ENCODE measurements at places on chromosomes 7 and 10.
A peak's percentile ranks its signal among the peaks of the same experiment; 100 is the strongest.

DNA sequence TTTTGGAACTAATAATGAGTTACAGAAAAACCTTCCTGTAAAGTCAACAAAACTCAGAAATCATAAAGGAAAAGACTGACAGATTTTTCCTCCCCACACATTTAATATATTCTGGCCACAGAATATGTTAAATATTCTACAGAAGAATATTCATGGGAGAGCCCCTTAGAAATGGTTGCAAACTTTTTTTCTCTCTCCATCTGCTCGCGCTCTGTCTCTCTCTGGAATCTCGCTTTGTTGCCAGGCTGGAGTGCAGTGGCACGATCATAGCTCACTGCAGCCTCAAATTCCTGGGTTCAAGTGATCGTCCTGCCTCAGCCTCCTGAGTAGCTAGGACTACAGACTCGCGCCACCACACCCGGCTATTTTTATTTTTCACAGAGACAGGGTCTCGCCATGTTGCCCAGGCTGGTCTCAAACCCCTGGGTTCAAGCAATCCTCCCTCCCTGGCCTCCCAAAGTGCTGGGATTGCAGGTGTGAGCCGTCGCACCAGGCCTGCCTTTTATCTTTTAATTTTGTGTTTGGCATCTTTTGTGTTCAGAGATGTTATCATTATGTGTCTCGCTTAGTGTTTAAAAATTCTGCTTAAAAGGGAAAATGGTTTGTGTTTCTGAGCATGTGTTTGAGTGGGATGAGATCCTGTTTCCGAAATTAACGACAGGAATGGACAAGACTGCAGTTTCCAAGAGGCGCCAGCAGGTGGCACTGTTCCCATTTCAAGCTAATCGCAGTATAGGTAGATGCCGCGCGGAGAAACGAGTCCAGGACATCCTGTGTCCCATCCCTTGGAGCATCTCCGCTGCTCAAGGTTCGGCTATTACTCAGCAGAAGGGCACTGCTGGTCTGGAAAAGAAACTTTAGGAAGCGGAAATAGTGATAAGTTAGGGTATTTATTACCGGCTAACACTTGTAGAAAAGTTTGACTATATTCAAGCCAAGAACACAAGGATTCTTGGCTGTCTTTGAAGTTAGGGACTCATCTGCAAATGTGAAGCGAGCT lies 23.1 kb upstream of the ST7 start:
- DNase-seq, result peak; percentile 75

- no peak for DNase-seq
These were observed 164.9 kb downstream of the ELMO1 start for GRCh38 chr7:37283716-37284115.

DNA sequence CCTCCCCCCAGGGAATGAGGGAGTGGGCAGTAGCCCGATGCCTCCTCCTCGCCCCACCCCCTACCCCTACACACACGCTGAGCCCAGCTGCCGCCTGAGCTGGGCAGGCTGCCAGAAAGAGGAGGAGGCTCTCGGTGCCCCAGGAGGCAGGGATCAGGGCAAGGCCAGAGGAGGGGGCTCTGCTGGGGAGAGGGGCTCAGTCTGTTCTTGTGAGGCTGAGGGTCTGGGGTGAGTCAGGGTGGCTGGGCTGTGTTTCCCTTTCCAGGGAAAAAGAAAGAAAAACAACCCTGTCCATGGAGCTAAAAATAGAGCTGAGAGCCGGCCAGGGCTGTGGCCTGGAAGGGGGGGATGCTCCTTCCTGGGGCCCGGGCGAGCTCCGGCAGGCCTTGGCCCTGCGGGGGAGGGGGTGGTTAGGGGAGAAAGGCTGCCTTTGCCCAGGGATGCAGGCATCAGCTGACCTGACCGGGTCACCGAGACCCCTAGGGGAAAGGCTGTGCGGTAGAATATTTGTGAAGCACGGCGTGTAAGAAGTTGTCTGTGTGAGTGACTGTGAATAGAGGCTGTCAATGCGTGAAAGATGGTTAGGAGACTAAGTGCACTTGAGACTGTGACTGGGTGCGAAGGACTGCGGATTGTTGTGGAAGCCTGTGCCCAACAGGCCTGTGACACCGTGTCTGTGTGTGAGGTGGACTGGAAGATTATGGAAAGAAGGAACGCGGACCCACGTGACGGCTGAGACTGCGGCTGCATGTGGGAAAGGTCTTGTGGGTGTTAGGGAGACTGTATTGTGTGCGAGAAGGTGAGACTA lies 1.2 kb upstream of the LZTS2 start:
- peak; percentile 72 for DNase-seq

GRCh38 chr7:46954181-46954580 lies 627.7 kb downstream of the TNS3 start:
- DNase-seq, result no peak

- no peak for DNase-seq
These were observed 160.3 kb downstream of the CELF2 start for GRCh38 chr10:11177926-11178471.

GRCh38 chr10:114246679-114247305 lies 7.7 kb downstream of the VWA2 start:
- DNase-seq, result no peak

DNA sequence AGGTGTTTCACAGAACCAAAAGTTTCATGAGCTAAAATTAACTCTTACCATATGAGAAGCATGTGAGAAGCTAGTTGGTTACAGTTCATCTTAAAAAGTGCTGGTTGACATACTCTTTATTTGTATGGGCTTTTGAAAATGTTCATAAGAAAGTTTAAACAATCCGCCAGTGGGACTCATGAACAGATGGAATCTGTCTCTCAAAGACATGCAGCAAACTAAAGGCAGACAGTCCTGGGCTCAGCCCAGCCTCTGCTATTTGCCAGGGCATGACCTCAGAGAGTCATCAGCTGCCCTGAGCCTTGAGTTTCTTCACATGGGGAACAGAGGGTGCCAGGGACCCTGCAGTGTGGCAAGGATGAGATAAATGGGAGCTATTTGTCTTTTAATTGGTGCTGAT lies 3.2 kb downstream of the PYROXD2 start:
- no peak for DNase-seq

GRCh38 chr10:45179691-45180090 lies 135.7 kb downstream of the OR13A1 start:
- DNase-seq, result no peak

DNA sequence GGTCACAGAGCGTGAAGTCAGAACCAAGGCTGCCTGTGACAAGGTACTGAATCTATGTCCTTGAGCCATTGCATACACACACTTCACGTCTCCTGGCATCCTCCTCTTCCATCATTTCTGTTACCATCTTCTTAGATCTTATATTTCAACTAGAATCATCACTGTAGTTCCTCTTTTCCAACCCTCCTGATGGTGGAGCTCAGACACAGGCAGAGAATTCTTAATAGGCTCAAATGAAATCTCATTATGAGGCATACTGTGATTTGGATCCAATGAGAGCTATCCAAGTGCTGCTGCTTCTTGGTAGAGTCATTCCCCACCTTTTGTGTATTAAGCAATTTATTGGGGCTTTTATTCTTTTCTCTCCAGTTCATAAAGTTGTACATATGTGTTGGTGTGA lies 113.2 kb downstream of the CALCR start:
- DNase-seq, result peak; percentile 47

- no peak for DNase-seq
These were observed 148.8 kb downstream of the CHCHD3 start for GRCh38 chr7:132933072-132933458.

- no peak for DNase-seq
These were observed 89.7 kb downstream of the POLR1F start for GRCh38 chr7:19619122-19619521.

- DNase-seq, result no peak
These were observed 70.5 kb downstream of the ZNF22 start for GRCh38 chr10:45071043-45071813.

GRCh38 chr10:78361031-78361430 lies 327.4 kb downstream of the RPS24 start:
- no peak for DNase-seq

DNA sequence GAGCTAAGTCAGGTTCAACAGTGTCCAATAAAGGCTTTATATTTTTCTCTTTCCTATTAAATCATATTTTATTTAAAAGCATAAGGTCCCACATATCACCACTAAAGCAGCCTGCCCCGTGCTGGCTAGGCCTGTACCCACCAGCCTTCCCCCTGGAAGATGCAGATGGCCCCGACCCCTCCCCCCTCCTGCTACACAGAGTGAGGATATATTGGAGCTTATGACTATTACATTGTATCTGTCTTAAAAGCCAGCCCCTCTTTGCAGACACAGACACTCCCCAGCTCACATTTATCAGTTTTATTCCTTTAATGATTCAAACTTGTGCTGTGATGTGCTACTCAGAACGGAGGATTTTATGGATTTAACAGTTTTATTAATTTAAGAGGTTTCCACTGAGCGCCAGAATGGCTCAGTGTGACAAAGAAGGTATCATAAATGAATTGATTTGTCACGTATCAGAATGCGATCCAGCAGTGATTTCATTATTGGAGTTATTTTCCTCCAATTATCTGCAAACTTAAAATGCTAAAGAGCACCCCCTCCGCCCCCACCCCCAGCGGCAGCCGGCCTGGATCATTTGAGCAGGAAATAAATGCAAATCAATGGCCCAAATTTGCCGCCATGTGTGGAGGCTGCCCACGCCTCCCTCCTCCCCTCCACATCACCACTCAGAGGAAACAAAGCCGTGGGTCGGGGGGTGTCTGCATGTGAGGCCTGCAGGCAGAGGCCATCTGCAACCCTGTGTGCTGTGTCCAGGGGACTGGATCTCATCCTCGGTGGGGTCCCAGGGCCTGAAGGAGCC lies 72.6 kb upstream of the ZMIZ1 start:
- no peak for DNase-seq

GRCh38 chr10:20771051-20771450 lies 126.1 kb downstream of the NEBL start:
- DNase-seq, result no peak

DNA sequence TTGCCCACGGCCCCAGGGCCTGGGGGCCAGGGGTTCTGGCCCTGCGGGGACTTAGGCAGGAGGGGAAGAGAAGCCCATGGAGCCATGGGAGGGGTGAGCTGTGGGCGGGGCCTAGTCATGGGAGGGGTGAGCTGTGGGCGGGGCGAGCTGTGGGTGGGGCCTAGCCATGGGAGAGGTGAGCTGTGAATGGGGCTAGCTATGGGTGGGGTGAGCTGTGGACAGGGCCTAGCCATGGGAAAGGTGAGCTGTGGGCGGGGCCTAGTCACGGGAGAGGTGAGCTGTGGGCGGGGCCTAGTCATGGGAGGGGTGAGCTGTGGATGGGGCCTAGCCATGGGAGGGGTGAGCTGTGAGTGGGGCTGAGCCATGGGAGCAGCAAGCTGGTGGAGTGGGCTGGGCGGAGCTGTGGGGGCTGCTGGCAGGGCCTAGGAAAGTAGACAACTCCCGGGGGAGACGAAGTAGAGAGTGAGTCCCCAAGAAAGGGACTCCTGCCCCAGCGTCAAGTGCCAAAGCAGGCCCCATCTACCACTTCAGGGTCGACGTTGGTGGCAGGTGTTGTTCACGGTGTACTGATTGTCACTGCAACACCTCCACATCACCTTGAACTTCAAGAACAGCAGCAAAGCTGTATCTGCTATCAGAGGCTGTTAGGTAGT lies 19.2 kb upstream of the TTYH3 start:
- no peak for DNase-seq

- no peak for DNase-seq
These were observed 18.3 kb upstream of the BTBD16 start for GRCh38 chr10:122252805-122253204.

DNA sequence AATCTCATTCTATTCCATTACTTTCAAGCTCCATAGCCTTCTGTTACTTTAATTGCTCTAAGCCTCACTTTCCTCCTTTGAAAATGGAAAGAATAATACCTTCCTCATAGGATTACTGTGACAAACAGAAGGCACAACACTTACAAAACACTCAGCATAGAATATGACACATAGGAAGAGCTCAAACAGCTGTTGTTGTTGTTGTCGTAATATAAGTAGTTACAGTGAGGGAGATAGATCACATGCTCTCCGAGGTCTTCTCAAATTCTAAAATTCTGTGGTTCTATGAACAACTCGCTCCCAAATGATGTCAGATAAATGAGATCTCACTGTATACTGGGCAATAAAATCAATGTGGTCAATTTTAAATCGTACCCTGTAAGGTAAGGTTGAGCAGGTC lies 1049.3 kb upstream of the C7orf33 start:
- DNase-seq, result no peak

DNA sequence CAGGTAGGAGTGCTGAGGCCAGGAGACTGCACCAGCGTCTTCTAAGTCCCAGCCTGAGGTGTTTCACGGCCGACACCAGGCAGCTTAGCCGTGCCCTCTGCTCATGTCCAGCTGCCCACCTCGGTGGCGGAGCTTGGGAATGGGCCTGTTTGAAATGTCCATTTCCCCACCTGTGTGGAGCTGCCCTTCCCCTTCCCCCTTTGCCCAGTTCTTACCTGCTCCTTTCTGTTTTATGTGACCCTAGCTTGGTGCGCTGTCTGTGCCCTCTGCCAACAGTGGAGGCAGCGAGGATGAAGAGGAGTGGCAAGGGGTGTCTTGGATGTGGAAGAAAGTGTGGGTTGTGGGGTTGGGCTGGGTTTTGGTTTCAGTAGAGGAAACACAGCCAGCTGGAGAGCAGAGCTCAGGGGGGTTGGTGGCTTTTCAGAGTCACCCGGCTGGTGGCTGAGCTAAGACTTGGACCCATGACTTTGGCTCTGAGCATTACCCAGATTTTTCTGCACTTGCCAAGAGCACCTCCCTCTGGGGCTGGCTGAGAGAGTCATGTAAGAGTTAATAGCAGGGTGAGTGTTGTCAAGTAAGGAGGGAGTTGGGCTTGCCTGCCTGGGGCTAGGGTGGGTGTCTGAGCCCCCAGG lies 37.4 kb downstream of the GBX1 start:
- no peak for DNase-seq

GRCh38 chr10:48206482-48207250 lies 67.8 kb downstream of the FRMPD2 start:
- no peak for DNase-seq

DNA sequence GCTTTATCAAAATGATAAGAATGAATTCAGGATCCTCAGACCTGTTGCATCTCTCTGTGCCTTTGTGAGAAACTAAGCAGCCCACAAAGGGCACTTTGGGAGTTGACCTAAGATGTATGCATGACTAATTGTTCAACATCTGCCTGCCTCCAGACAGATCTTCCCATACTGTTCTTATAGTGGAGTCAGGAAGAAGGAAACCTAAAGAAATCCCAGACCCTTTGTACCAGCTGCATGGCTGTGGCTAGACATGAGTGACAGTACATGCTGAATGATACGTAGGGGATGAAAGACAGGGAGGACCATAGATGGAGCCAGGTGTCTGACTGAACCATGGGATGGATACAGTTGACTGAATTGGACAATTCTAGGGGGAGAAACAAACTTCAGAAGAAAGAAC lies 148.7 kb upstream of the PCGF5 start:
- DNase-seq, result no peak

DNA sequence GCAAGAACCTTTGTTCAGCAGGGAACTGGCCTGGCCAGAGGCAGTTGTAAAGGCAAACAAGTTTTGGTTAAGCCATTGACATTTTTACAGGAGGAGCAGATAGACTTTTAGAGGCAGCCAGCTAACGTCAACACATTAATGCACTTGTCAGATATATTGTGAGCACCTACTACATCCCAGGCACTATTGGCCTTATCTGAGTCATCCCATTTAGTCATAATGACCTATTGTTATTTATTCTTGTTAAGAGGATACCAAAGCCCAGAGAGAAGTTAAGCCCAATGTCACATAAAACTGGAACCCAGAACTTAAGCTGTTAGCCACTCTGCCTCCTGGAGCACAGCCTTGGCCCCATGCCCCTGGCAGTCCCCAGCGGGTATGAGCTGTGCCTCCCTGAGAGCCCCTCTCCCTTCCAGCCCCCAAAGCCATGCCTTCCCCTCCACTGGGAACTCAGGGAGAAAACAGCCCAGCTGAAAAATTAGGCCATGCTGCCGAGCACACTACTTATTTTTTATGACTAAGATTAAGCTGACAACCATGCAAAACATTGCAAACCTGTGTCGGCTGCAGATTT lies 32.7 kb upstream of the TRIM8 start:
- DNase-seq, result no peak

- no peak for DNase-seq
These were observed 15.0 kb downstream of the PDLIM1 start for GRCh38 chr10:95275726-95276366.

Measured in NCI-H748 treated with DMSO at 0.1 percent for 48 hours (cell line).